Smooth muscle cell of the brain vasculature (primary cell): ENCODE measurements at places on chromosomes 1 and 21.

GRCh38 chr1:66335859-66336640, 197.9 kb upstream of the SGIP1 start:
- DNase-seq = peak; percentile 51

- no peak for DNase-seq
Measured at GRCh38 chr1:9376886-9377333, 84.2 kb downstream of the SPSB1 start.

- no peak for DNase-seq
Measured at GRCh38 chr1:162342452-162342983, 34.1 kb downstream of the SPATA46 start.

GRCh38 chr1:41689139-41689538, 204.7 kb upstream of the EDN2 start:
- no peak for DNase-seq

- no peak for DNase-seq
Measured at GRCh38 chr1:32201011-32201855, 838 bp downstream of the CCDC28B start.

DNA sequence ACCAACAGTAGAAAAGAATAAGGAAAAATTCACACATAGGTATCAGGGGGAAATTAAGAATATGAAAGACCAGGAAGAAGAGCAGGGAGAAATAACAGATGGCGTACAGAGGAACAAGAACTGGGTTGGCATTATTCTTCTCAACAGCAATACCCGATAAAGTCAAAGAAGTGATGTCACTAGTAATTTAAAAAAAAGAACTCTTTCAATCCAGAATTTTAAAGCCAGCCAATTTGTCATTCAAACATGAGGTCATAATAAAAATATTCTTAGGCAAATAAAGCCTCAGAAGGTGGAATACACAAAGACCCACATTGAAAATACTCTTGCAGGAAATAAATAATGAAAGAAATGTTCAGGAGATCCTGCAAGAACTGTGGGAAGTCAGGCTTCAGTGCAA, 8.8 kb downstream of the NCMAP start:
- no peak for DNase-seq

GRCh38 chr1:9321480-9321849, 28.8 kb downstream of the SPSB1 start:
- no peak for DNase-seq

DNA sequence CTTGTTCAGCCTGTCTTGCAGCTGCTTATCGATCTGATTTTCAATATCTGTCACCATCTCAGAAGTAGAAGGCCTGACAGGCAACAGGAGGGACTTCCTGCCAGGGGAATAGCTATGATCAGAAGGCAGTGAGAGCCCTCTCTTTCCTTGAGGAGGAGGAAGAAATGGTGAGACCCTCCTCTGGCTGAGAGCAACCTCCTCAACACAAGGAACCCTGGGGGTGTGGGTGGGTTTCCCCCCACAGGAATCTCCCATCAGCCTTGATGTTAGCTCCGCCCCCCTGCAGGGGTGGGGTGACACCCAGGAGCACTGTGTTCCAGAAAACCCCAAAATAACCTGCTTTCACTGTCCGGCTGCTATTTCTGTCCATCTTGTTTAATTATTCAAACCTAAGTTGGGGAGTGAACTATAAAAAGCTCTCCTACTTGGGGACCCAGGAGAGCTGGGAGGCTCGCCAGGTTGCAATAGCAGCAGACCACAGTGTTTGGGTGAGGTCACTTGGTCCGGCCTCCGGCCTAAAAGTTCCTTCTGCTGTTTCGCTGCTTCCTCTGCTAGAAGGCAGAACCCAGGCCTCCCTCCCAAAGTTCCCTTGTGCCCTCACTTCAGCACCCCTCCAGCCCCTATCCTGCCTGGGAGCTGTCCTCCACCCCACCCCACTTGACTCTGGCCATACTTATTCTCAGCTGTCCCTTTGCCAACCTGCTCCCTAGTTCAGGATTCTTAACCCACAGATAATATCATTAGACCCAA, 7.8 kb upstream of the MEF2D start:
- no peak for DNase-seq

DNA sequence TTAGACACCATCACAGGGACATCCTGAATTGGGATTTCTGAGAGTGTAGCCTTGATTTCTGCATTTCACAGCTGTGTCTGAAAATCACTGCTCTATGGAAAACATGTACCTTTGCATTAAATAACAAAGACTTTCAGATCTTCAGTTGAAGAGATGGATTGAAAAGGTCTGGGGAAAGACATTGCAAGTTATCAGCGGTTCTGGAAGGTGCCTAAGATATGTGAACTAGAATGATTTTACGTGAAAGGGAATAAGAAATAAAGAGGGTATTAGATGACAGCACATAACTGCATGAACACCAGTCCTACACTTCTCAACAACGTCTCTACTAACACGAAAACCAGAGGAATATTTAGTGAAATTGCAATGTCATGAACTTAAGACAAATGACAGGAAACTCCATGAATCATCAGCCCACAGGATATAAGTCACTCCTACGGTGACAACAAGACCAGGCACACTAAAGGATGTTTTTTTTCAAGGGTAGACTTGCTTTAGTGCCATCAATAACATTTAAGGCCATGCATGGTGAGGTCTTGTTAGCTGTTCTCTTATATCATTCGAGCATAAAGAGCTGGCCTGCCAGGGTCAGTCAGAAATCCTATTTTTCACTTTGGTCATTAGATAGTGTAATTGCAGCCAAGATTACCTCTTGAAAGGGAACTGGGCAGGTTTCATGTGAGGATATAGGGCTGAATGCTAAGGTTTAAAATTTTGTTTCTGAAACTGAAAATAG, 283.1 kb downstream of the GRIK1 start:
- DNase-seq = no peak

DNA sequence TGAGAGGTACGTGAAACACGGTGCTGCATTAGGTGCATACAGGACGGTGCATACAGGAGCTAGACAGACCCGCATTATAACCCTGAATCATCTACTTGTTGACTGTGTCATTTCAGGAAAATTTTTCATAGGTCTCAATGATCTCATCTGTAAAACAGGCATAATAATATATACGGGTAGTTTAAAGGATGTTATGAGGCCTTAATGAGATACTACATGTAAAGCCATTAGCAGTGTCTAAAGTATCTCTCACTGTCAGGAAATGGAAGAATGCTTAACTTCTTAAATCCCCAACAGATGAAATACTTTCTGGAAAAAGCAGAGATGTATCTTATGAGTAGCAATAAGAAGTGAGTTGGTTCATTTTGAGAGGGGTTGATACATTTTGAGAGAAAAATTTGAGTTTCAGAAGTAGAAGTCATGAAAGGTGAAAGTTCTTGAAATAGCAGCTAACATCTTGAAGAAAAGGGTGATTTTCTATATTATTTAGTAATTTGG, 669.6 kb downstream of the PTPRC start:
- no peak for DNase-seq

DNA sequence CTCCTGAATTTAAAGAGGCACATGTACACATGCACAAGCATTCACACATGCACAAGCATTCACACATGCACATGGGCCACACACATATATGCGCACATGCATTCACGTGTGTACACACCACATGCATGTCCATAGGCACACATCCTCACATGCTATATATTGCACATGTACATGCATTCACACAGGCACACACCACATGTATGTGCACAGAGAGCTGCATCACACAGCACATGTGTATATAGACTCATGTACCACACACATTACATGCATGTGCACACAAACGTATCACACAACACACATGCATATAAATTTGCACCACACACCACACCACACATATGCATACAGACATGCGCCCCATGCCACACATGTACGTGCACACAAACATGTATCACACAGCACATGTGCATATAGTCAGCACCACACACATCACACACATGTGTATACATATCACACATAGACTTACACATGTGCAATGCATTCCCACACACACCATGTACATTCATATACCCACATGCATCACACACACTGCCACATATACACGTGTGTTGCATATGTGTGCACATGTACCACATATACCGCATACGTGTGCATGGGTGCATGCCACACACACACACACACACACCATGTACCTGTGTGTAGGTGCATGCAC, 54.6 kb upstream of the COL18A1 start:
- no peak for DNase-seq

GRCh38 chr1:224435318-224435763, 744 bp upstream of the WDR26 start:
- no peak for DNase-seq

GRCh38 chr1:245419461-245419978, 264.7 kb downstream of the KIF26B start:
- no peak for DNase-seq

- DNase-seq = no peak
Measured at GRCh38 chr1:111754984-111755330, 744 bp upstream of the DDX20 start.

GRCh38 chr21:35658242-35658641, 402.1 kb downstream of the SETD4 start:
- DNase-seq = peak; percentile 41

DNA sequence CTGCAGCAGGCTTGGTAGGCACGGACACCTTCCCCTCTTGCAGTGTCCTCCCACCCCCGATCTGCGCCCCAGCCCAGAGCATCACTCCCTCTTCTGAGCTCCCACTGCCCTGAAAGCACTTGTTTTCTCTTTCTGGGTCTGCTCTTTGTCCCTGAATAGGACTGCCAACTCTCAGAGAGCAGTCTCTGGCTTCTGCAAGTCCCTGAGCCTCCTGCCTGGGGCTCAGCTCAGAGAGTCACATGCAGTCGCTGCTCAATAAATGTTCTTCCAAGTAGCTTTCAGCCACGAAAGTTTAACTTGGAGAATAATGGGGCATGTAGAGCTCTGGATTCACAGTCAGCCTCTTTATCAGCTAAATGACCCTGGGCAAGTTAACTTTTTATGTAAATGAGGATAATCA, 205.6 kb downstream of the HIVEP3 start:
- no peak for DNase-seq

DNA sequence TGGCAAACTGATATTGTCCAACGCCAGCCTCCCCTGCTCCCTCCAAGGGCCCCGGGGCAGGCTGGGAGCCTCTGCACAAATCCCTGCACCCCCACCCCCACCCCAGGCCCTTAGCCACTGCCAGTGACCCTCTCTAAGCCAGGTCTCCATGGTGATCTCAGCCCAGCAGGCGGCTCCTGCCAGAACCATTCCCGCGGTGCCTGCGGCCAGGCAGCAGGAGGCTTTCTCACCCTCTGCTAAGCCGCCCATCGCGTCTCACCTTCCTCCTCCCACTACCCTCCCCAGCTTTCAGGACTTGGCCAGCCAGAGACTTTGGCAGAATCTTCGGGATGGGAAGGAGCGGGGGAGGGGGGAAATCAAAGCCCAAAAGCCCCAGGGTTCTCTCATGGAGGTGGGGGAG, 46.8 kb upstream of the WASF2 start:
- DNase-seq = peak; percentile 64

GRCh38 chr1:189538271-189538670, 939.4 kb downstream of the BRINP3 start:
- DNase-seq = no peak

DNA sequence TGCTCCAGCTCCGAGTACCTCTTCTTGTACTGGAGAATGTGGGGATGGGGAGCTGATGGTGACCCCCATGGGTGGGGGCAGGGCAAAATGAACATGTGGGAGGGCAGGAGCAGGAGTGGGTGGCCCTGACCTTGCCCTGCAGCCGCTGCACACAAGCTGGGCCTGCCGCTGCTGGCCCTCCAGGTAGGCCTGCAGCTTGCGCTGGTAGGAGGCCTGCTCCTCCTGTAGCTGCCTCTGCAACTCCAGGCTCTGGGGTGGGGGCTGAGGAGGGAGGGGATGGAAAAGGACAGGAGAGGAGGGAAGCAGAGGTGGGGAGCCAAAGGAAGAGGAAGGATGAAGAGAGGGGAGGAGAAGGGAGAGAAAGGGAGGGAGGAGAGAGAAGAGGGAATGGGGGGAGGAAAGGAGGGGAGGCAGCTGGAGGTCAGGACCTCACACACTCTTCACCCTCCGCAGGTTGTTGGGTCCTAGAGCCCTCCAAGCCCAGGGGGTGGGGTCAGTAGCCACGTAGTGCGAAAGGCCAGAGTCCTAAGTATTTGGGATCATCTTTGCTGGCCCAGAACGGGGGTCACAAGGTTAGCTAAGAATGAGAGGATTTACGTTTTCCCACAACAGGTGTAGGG, 22.9 kb downstream of the RNU1-1 start:
- no peak for DNase-seq

DNA sequence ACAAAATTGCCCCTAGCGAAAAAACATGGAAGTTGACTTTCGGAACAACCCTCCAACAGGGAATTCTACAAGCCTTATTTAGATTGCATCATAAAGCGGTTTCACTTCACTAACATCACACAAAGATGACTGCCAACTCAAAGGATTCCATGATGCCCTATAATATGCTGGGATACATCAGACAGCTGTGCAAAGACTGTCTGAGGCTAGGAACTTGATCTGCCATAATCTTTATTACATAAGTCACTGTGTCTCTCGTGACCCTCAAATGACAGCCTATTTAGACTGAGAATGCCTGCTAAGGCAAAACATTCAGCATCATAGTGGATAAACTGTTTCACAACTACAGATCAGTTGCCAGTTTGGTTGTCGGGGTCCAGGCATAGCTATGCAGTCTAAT, 23.8 kb downstream of the FH start:
- DNase-seq = no peak

GRCh38 chr1:162233937-162234336, 142.7 kb downstream of the SPATA46 start:
- DNase-seq = no peak

GRCh38 chr1:172898866-172899265, 151.9 kb downstream of the TNFSF18 start:
- DNase-seq = no peak

GRCh38 chr1:238582816-238583215, 692.1 kb upstream of the ZP4 start:
- DNase-seq = no peak

DNA sequence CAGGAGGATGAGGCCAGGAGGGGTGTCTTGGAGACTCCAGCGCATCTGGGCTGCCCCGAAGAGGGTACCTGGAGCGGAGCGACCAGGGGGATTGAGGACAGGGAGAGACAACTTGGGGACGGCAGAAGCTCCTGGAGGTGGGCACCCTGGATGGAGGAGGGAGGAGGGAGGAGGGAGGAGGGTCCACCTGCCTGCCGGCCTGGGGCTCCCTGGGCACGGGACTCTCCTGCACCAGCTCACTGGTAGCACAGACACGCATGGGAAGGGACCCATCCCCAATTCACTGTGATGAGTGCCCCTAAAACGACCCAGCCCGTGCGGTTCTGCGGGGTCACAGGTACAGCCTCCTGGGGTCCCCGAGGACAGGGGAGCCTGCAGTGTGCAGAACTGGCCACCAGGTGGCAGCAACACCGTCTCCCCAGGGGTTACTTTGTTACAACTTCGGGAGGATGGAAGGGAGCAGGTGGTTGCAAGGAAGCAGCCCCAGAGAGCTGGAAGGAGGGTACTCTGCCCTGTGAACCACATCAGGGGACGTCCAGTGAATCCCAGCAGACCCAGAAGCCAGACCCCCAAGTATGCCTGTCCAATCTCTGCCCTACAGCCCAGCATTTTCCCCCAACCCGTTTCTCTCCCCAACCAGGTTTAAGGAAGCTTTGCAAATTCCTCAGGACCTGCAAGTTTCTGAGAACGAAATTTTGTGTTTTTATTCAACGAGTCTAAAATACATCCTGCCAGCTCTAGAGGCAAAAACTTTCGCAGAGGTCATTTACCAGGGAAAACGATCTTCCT, 482.4 kb downstream of the NPHP4 start:
- peak; percentile 3 for DNase-seq
